ENCODE measurements at places on chromosomes 2 and 18.

DNA sequence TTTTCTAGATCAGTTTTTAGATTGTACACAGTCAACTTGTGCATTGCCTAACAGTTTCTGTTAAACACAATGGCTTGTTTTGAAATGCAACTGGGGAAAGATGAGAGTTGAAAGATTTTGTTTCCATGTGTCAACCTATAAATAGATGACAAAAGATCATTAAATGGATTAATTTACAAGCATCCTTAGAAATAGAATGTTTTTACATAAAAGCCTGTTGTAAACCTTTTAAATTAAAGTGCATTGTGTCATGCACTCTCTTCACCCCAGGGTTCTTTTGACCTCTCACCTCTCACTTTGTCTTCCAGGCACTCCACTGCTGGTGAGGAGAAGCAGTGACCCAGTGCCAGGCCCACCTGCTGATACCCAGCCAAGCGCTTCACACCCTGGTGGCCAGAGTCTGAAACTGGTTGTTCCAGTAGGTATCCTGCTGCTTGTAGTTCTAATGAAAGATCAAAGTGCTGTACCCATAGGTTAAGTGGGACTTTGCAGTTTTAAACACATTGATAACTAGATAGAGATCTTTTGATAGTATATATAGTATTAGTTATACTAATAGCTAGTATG, 502.1 kb downstream of the PARD3B start:
- DNase-seq: no peak

GRCh38 chr18:43789234-43790000, 512.1 kb upstream of the SYT4 start:
- DNase-seq: peak; percentile 25

GRCh38 chr2:38274286-38275276, 102.5 kb downstream of the ATL2 start:
- DNase-seq: peak; percentile 75

GRCh38 chr2:190098851-190099250, 36.3 kb upstream of the MSTN start:
- no peak for DNase-seq

- DNase-seq: no peak
Observed at GRCh38 chr18:76529433-76529811, 34.4 kb upstream of the ZNF516 start.

DNA sequence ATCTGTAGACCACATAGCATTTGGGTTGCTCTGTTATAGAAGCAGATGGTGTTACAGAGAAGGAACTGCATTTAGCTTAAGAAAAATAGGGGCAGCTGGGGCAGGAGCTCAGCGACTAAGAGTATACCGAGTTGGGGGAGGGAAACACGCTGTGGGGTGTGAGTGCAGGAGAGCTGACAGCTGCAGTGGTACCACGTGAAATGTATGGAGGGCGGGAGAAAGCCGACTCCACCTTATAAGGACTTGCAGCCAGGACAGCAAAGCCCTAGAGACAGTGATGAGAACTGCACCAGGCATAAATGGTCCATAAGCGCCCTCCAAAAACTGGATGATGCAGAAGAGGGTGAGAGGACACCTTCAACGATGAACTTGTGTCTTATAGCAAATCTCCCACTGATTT, 237.6 kb downstream of the PRKCE start:
- no peak for DNase-seq

DNA sequence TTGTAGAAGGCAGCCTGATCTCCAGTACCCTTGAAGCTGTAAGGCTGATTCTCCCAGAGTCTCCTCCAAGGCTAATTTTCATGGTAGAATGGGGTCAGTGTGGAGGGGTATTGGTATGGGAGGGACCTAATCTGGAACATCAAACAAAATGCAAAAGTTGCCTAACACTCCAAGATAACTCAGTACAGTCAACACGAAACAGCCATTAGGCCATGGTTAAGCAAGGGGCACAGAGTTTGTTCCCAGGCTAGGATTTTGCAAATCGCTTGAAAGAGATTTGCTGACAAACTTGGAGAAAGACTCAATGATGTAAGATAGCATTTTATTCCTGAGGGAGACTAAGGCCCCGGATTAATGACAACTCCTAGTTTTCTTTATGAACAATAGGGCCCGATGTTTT, 5.4 kb downstream of the PID1 start:
- DNase-seq: no peak

GRCh38 chr2:221443645-221444044, 128.5 kb downstream of the EPHA4 start:
- DNase-seq: no peak

- DNase-seq: no peak
Observed at GRCh38 chr2:36587101-36587500, 10.9 kb downstream of the FEZ2 start.

DNA sequence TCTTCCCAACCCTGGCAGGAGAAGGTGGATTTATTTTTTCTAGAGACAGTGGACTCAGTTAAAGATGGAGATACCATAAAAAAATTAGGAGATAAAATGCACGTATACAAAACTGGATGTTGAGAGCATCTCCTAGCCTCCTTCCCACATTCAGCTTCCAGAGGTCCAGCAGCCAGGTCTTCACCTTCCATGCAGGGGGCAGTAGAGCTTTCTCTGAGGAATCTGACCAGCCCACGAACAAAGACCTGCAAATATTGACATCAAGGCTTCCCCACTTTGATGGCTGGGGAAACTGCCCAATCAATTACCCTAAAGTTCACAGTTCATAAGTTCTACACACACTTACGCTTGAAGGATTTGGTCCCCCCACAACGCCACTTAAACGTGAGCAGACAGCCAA, 24.5 kb downstream of the AQP4 start:
- DNase-seq: no peak

DNA sequence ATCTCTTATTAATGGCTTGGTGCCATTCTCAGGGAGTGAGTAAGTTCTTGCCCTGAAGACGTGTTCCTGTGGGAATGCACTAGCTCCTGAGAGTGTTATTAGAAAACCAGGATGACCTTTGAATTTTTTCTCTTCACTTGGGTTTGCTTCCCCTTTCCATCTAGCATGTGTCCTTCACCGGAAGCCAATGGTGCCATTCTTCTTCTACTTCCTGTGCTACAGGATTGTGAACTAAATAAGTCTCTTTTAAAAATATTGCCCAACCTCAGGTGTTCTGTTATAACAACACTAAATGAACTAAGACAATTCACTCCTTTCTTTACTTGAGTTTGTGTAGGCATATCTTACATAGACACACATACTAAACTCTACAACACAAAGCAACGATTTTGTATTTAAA, 447.0 kb downstream of the SOX11 start:
- no peak for DNase-seq

GRCh38 chr18:52451256-52451655, 111.3 kb downstream of the DCC start:
- DNase-seq: no peak

DNA sequence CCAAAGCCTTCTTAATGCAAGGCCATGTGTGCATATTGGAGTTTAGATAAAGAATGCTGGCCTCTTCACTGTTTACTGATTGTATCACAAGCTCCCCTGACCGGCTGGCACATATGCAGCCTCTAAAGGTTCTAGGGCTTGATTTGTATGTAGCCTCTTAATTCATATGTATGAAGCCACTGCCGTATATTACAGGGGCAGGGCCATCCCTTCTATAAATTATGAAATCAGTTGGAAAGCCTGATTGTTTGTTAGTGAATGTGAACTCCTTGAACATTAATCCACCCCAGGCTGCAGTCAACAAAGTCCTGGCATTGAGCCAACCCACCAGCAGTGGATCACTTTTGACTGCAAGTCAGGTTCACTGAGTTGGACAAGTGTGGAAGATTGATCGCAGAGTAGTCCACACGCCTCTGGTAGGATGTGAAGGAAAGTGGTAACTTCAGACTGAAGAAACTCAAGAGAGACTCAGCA, 61.6 kb upstream of the PARD3B start:
- DNase-seq: peak; percentile 12

GRCh38 chr2:203637471-203638167, 68.8 kb upstream of the CD28 start:
- DNase-seq: no peak

- DNase-seq: peak; percentile 37
Observed at GRCh38 chr2:234630801-234631261, 133.9 kb upstream of the ARL4C start.

DNA sequence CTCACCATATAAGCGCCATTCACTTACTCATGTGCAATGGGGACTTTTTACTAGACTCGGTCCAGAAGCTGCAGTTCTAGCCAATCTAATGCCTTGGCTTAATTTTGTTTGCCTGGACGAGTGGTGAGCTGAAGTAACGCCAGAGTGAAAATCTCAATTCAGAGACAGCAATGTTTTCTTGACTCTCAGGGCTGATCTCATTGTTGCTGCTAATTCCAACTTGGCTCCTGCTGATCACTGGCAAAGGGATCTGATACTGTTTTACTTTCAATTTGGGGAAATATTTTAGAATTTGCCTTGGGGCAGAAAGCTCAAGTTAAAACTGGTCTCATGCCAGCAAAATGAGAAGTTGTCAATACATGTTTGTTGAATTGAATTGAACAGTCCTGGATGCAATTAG, 906.6 kb upstream of the CDH2 start:
- DNase-seq: no peak

DNA sequence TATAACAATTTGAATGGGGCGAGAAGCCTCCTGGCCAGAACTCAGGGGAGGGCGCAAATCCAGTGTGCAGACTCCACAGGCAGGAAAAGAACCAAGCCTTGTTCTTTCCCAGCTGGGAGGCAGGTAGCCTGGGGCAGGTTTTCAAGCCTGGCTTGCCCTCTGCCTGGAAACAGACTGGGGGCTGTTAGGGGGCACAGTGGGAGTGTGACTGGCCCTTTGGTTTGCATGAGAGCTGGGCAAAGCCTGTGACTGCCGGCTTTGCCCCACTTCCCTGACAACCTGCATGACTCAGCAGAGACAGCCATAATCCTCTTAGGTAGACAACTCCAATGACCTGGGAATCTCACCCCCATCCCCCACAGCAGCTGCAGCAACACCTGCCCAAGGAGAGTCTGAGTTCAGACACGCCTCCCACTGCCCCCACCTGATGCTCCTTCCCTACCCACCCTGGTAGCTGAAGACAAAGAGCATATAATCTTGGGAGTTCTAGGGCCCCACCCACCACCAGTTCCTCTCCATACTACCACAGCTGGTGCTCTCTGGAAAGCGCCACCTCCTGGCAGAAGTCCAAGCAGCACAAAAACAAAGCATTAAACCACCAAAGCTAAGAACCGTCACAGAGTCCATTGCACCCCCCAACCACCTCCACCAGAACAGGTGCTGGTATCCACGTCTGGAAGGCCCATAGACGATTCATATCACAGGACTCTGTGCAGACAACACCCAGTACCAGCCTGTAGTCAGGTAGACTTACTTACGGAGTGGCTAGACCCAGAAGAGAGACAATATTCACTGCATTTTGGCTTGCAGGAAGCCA, 402.5 kb downstream of the STK39 start:
- no peak for DNase-seq

DNA sequence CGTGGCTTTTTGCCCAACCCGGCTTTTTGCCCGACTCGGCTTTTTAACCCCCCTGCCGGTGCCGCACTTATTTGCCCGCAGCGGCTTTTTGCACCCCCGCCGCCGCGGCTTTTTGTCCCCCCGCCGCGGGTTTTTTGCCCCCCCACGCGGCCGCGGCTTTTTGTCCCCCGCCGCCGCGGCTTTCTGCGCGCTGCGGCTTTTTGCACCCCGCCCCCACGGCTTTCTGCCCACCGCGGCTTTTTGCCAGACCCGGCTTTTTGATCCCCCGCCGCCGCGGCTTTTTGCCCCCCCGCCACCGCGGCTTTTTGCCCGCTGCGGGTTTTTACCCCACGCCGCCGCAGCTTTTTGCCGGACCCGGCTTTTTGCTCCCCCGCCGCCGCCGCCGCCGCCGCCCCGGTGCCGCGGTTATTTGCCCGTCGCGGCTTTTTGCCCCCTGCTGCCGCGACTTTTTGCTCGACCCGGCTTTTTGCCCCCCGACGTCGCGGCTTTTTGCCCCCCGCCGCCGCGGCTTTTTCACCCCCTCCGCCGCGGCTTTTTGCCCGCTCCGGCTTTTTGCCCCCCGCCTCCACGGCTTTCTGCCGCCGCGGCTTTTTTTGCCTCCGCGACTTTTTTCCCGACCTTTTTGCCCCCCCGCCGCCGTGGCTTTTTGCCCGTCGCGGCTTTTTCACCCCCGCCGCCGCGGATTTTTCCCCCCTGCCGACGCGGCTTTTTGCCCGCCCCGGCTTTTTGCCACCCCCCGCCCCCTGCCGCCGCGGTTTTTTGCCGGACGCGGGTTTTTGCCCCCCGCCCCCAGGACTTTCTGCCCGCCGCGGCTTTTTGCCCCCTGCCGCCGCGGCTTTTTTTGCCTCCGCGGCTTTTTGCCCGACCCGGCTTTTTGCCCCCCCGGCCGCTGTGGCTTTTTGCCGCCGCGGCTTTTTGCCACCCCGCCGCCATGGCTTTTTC, 2786.5 kb downstream of the RPIA start:
- no peak for DNase-seq

GRCh38 chr2:37589298-37589697, 82.1 kb downstream of the CDC42EP3 start:
- DNase-seq: no peak

- DNase-seq: no peak
Observed at GRCh38 chr2:50831676-50832075, 200.3 kb downstream of the NRXN1 start.

GRCh38 chr18:35159782-35160181, 81.1 kb upstream of the ZNF397 start:
- no peak for DNase-seq

GRCh38 chr18:28468901-28469300, 292.0 kb upstream of the CDH2 start:
- DNase-seq: no peak

- no peak for DNase-seq
Observed at GRCh38 chr2:216665242-216665641, 30.1 kb downstream of the IGFBP5 start.

DNA sequence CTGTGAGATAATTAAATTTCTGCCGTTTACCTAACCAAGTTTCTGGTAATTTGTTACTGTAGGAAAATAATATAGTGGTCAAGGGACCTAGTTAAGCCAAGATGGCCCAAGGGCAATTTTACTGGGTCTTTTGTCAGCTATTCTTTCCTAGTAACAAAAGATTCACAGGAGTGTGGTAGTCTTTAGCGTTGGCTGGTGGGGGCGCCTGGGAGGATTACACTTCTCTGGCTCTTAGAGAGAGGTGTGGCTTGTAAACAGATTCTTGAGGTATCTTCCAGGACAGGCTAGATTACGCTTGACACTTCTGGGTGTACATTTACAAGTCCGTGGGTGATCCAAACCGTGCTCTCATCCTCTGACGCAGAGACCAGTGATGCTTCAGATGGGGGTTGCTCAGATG, 3.3 kb upstream of the ACOXL start:
- no peak for DNase-seq

GRCh38 chr2:172086241-172087206, 1.2 kb downstream of the DLX1 start:
- DNase-seq: no peak

DNA sequence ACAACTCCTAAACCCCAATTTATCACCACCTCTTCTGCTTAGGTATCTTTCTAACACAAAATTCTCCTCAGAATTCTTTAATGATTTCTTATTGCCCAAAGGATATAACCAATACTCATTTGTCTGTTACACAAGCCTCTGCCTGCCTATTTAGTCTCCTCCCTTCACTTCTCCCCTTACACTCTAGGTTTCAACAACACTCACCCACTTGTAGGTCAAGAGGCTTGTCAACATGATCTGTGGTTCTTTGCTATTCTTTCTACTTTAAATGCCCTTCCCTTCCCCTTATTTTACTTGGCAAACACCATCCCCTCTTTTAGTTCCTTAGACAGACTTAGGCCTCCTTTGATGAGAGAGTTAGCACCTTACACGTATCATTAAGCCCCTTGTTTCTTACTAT, 69.0 kb upstream of the C2orf15 start:
- no peak for DNase-seq

Measured in kidney glomerular epithelial cell (primary cell).